ENCODE measurements at places on chromosomes 13 and 19.
A peak's percentile ranks its signal among the peaks of the same experiment; 100 is the strongest.

DNA sequence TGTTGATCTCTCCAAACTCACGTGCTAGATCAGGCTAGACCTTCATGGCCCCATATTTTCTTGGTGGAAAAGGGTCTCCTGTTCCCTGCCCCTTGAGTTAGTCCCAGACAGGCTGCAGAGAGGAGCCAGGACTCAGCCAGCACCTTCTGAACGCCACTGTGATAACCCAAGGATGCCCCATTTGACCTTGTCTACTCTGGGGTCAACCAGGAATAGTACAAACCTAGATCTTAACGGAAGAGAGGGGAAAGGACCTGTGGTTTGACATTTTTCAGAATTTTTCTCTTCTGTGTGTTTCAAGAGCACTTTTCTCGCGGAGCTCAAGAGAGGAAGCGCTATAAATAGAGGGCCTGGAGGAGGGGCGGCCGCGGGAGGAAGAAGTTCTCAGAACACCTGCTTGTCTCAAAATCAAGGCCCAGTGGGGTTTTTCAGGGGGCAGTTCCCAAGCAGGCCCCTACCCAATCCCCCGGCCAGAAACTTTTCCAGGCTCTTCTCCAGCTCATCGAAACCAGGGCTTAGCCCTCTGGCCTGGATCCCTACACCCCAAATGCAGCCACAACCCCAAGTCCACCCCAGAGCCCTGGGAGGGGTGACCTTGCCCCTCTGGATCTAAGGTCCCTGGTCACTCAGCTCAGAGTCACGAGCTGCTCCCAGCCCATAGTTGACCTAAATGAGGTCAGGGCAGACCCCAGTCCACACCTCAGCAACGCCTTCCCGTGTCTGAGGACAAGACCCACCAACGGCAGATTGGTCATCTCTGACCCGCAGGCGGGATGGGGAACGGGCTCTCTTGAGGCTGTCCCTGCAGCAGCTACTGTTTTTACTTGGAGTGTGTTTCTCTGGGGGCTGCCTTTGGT, 75.6 kb upstream of the TM9SF2 start:
- H3K4me1 ChIP-seq: no peaks in the 10 kb centered on the region
- H3K4me3 ChIP-seq: no peak overlapping the region
- no peaks in the 10 kb centered on the region for H3K27me3 ChIP-seq

DNA sequence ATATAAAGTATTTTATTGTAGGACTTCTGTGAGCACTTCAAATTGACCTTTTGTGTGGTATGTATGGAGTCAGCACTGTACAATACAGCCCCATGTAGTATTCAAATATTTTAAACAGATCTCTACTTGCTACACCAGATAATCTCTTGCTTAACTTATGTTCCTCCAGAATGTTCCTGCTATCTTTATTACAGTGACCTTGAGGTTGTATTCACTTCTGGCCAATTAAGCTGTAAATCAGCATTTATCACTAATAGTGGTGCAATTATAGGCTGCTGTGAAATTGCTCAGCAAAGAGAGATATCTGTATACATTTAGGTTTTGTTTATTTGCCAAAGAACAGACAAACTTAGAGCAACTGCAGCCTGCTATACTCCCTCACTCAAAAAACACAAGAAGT, 1218.6 kb downstream of the PCDH17 start:
- no peaks in the 10 kb centered on the region for H3K4me1 ChIP-seq
- DNase-seq: no peak
- no peak overlapping the region for H3K27ac ChIP-seq
- H3K4me3 ChIP-seq: no peak overlapping the region

GRCh38 chr19:17406046-17406886, 836 bp upstream of the BST2 start:
- no peak for DNase-seq
- H3K4me3 ChIP-seq: peak overlapping the region; percentile 67
- peaks cover 11% of the 10 kb centered on the region for H3K4me1 ChIP-seq
- H3K27me3 ChIP-seq: no peaks in the 10 kb centered on the region

DNA sequence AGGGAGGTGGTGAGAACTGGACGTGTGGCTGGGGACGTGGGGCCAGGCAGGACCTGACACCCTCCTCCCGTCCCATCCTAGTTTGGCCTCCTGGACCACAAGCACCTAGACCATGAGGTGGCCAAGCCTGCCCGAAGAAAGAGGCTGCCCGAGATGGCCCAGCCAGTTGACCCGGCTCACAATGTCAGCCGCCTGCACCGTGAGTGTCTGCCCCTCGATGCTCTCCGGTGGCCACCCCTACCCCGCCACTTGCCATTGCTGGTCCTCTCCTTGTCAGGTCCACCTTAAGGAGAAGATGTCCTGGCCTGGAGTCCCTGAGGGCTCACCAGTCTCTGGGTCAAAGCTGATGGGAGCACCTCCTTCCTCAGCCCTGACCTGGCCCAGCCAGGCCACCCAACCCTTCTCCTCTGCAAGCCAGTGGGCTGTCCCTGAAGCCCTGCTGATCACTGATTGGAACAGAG, 2.2 kb downstream of the ANGPTL4 start:
- peaks cover 38% of the 10 kb centered on the region for H3K4me1 ChIP-seq
- H3K4me3 ChIP-seq: peak overlapping the region; percentile 27
- no peaks in the 10 kb centered on the region for H3K27me3 ChIP-seq
- H3K36me3 ChIP-seq: no peaks in the 10 kb centered on the region
- H3K27ac ChIP-seq: no peak overlapping the region

DNA sequence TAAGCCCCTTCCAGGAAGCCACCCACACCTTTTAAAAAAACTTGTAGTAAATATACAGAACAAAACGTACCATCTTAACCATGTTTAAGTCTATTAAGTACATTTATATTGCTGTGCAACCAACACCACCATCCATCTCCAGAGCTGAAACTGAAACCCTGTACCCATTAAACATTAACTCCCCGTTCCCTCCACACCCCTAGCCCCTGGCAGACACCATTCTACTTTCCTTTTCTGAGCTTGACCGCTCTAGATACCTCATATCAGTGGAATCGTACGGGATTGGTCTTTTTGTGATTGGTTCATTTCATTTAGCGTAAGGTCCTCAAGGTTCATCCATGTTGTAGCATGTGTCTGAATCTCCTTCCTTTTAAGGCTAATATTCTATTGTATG, 13.0 kb upstream of the SPATA13 start:
- H3K27me3 ChIP-seq: no peaks in the 10 kb centered on the region
- H3K4me1 ChIP-seq: no peaks in the 10 kb centered on the region
- DNase-seq: no peak
- H3K4me3 ChIP-seq: no peak overlapping the region
- H3K27ac ChIP-seq: no peak overlapping the region

GRCh38 chr13:73657821-73658540, 476.2 kb downstream of the KLF12 start:
- H3K4me1 ChIP-seq: no peaks in the 10 kb centered on the region
- H3K36me3 ChIP-seq: no peaks in the 10 kb centered on the region

DNA sequence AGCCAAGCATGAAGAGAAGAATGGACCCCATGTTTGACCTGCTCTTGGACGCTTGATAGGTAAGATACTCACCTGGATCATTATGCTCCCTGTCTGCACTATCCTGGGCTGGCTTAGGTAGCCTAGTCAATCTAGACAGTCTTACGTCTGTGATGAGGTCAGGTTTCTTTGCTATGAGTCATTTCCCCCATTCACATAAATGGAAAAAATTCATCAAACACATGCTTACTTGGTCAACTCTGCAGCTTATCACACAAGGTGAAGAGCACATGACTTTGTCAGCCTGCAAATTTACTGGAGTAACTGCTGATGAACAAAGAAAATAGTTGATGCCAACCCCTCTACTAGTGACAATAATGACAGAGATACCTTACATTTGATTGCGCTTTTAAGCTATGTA, 170.0 kb downstream of the NUFIP1 start:
- DNase-seq: no peak
- no peak overlapping the region for H3K27ac ChIP-seq
- H3K4me1 ChIP-seq: no peaks in the 10 kb centered on the region
- no peaks in the 10 kb centered on the region for H3K27me3 ChIP-seq

DNA sequence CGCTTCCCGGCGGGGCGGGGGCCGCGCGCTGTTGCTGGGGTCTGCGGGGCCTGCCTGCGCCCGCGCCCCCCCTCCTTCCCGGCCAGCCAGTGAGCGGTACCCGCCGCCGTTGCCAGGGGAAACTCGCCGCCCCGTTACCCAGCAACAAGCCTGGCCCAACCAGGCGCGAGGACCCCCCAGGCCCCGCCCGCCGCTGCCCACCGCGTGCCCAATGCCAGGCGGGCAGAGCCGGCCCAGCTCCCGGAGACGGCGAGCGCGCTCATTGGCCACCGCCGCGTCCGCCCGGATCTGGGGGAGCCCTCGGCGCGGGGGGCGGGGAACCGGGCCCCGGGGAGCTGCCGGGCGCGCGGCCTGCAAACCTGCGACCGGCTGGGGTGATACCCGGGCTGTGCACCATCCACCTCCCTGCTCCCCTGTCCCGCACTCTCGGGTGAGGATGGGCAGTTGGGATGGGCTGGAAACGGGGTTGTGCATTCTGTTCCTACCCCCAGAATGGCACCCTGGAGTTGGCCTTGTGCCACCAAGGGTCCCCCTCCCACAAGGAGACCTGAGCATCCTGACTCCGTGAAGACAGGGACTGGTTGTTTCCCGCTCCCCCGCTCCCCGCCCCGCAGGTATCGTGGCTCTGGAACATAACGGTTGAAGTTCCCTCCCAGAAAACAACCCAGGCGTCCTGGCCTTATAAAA, 8.8 kb upstream of the BBC3 start:
- no peaks in the 10 kb centered on the region for H3K27me3 ChIP-seq
- no peak for DNase-seq
- peak overlapping the region; percentile 64 for H3K4me3 ChIP-seq
- H3K4me1 ChIP-seq: peaks cover 27% of the 10 kb centered on the region
- no peaks in the 10 kb centered on the region for H3K36me3 ChIP-seq
- peak overlapping the region; percentile 85 for H3K27ac ChIP-seq

DNA sequence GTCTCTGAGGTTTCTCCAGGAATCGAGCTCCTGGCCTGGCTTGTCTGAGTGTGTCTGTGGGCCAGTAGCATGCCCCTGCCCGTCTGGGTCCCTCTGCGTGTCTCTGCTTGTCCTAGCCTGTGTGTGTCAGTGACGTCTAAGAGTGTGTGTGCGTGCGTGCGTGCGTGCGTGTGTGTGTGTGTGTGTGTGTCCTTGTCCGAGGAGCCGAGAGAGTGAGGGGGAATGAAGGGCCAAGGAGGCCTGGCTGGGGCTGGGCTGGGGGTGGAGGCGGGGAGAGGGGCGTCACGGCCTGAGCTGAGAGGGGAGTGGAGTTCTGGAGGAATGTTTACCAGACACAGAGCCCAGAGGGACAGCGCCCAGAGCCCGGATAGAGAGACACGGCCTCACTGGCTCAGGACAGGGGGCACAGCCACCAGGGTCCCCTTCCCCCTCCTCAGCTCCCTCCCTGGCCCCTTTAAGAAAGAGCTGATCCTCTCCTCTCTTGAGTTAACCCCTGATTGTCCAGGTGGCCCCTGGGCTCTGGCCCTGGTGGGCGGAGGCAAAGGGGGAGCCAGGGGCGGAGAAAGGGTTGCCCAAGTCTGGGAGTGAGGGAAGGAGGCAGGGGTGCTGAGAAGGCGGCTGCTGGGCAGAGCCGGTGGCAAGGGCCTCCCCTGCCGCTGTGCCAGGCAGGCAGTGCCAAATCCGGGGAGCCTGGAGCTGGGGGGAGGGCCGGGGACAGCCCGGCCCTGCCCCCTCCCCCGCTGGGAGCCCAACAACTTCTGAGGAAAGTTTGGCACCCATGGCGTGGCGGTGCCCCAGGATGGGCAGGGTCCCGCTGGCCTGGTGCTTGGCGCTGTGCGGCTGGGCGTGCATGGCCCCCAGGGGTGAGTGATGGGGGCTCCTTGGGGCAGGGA, at the start of gene AXL:
Gene AXL (plus strand): TSS at position 609 of the 893 bp plus-strand sequence. CDS start 170 bp downstream, at position 779.
- H3K4me3 ChIP-seq: peak within 1 kb of the TSS; percentile 68
- H3K27me3 ChIP-seq: no peaks in the 10 kb centered on the region
- peaks cover 7% of the 10 kb centered on the region for H3K36me3 ChIP-seq
- no peaks in the 10 kb centered on the region for H3K4me1 ChIP-seq
- peak; percentile 66 for DNase-seq
- peak within 1 kb of the TSS; percentile 95 for H3K27ac ChIP-seq

GRCh38 chr13:75818179-75818967, 182.2 kb downstream of the LMO7 start:
- peaks cover 2% of the 10 kb centered on the region for H3K4me1 ChIP-seq
- no peaks in the 10 kb centered on the region for H3K27me3 ChIP-seq
- peaks cover 5% of the 10 kb centered on the region for H3K36me3 ChIP-seq

GRCh38 chr13:21242236-21242635, 65.8 kb downstream of the MRPL57 start:
- no peak for DNase-seq
- no peak overlapping the region for H3K4me3 ChIP-seq

GRCh38 chr13:26280822-26281221, 26.9 kb downstream of the CDK8 start:
- H3K27ac ChIP-seq: no peak overlapping the region
- no peak overlapping the region for H3K4me3 ChIP-seq

DNA sequence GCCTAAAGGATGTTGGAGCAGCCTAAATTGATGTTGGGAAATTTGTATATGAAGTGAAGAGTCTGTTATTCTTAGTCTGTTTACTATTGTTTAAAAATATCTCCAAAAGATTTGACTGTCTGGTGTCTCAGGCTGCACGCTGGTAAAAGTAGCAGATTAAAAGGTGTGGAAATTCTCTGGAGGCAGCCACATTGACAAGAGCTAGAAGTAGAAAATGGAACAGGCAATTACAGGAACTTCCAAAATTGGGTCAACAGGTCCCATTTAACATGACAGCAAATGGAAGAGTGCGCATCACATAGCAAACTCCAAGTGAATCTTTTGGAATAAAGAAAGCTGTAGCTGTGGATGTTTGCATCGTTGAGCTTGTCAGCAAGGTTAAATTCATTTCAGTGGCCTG, 138.3 kb downstream of the MTUS2 start:
- no peaks in the 10 kb centered on the region for H3K36me3 ChIP-seq
- no peak overlapping the region for H3K4me3 ChIP-seq
- H3K4me1 ChIP-seq: no peaks in the 10 kb centered on the region
- H3K27me3 ChIP-seq: no peaks in the 10 kb centered on the region
- H3K27ac ChIP-seq: no peak overlapping the region

DNA sequence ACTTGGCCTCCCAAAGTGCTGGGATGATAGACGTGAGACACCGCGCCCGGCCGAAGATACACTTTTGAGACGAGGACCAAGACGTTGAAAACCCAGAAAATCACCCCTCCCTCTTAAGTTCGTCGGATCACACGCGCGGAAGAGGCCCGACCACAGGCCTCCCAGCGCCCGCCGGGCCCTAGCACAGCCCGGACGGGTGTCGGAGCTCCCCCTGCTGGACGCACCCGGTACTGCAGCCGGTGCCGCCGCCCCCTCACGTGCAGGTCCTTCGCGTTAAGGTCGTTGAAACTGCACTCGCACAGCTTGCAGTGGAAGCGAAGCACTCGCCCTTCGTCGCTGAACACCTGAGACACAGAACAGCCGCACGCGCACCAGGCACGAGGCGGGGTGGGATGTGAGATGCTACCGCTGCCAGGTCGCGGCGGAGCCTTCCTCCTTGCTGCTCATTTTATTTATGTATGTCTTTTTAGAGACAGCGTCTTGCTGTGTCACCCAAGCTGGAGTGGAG, 35.7 kb upstream of the MATK start:
- H3K27me3 ChIP-seq: no peaks in the 10 kb centered on the region
- H3K36me3 ChIP-seq: no peaks in the 10 kb centered on the region
- H3K4me1 ChIP-seq: no peaks in the 10 kb centered on the region
- no peak overlapping the region for H3K27ac ChIP-seq
- no peak for DNase-seq

GRCh38 chr13:23667750-23668149, 97.5 kb downstream of the TNFRSF19 start:
- H3K4me1 ChIP-seq: no peaks in the 10 kb centered on the region
- no peak overlapping the region for H3K27ac ChIP-seq
- H3K36me3 ChIP-seq: no peaks in the 10 kb centered on the region

All from ascending aorta (tissue), 2 donors.